ENCODE measurements at places on chromosomes 13 and 19.
A peak's percentile ranks its signal among the peaks of the same experiment; 100 is the strongest.

- peak; percentile 63 for DNase-seq
Measured at GRCh38 chr13:74289861-74290773, 155.9 kb upstream of the KLF12 start.

- peak; percentile 85 for DNase-seq
Measured at GRCh38 chr19:38718747-38719543, 25.3 kb downstream of the CAPN12 start.

- DNase-seq = no peak
Measured at GRCh38 chr13:30256713-30257467, 50.5 kb downstream of the KATNAL1 start.

DNA sequence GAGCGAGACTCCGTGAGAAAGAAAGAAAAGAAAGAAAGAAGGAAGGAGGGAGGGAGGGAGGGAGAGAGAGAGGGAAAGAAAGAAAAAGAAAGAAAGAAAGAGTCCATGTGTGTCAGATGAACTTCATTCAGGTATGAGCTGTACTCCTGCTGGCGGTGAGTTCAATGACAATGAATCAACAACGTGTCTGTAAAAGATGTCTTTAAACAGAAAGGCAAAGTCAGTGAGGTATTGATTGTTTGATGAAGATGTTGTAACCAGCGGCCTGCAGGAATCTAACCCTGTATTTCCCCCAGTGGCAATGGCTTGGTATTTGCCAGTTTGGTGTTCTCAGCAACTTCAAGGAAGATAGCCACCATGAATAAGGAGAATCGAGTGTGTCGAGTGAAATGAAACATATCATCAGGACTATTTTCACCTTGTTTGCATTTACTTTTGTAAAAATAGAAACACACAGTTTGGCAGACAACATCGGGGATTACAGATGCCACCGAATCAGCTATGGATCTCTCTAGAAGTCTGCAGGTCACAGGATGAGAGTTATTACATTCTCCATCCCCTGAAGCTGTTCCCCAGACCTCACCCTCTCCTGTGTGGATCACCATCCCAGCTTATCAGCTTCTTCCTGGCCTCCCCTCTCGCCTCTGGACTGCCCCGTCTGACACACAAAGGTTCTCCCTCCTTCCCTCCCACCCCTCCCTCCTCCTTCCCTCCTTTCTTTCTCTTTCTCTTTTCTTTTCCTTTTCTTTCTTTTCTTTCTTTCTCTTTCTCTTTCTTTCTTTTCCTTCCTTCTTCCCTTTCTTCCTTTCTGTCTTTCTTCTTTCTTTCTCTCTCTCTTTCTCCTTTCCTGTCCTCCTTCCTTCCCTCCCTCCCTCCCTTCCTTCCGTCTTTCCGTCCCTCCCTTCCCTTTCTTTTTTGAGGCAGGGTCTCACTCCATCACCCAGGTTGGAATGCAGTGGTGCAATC lies 8.2 kb upstream of the SBK3 start:
- DNase-seq = no peak

DNA sequence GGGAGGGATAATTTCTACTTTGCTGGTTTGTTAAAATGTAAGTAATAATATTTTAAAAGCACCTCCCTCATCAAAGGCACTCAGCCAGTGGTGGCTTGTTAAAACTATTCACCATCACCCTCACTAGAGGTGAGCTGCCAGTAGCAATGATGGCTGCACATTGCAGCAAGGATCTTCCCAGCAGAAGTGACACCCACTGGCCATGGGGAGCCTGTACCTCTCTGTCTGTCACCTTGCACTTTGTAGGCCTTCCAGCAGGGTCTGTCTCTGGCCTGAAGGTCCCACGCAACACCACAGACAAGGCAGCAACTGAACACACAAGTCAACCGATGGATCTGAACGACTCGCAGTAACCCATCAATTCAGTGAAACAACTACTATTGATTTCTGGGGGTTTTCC lies 47.3 kb upstream of the C13orf42 start:
- no peak for DNase-seq

DNA sequence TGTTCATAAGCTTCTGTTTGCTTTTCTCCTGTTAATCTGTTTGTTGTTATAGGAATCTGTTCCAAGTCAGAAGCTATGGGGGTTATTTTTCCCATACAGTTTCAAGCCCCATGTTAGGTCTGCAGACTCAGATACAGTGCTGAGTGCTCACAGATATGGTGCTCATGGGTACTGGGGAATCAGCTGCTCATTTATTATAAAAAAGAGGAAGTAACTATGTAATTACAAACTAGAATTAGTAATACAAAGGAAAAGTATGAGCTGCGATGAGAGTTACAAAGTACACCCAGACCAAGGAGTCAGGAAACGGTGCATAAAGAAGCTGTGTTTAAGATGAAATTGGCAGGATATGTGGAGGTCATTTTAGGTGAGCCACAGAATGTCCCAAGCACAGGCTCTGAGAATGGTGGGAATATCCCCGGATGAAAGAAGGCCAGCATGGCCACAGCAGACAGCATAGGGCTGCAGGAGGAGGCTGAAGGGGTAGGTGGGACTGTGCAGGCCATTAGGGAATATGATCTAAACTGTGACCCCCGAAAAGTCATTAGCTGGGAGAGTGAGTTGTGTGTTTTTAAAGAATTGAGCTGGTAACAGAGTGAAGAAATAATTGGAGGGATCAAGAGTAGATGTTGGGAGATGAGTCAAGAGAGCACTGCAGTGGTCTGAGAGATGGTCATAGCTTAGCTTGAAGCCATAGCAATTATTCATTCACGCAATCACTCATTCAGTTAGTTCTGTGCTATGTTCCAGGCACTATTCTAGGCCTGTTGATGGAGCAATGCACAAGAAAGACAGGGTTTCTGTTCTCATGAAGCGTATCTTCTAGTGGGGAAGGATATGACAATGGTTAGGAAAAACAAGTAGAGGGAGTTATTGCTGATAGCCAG lies 177.4 kb upstream of the UBL3 start:
- DNase-seq = no peak

DNA sequence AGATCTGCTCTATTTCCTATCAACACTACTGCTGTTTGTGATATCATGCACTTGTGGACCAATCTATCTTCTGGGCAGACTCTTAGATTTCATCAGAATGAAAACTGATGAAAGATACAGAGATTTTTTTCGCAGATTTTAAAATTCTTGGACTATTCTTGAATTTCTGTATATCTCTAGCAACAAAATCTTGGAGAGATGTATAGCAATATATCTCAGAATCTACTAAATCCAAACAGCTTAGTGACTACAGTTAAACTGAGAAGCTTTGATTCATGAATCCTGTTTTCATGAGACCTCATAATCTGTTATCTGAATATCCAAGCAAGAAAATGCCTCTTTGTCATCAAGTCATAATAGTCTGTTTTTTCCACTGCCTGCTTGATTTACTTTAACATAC lies 28.0 kb upstream of the FREM2 start:
- no peak for DNase-seq

Measured in islet precursor cell (in vitro differentiated cells).